ENCODE measurements at places on chromosomes 12 and 14.

GRCh38 chr12:121849665-121850064 is 9.0 kb downstream of the HPD start:
- DNase-seq: no peak

DNA sequence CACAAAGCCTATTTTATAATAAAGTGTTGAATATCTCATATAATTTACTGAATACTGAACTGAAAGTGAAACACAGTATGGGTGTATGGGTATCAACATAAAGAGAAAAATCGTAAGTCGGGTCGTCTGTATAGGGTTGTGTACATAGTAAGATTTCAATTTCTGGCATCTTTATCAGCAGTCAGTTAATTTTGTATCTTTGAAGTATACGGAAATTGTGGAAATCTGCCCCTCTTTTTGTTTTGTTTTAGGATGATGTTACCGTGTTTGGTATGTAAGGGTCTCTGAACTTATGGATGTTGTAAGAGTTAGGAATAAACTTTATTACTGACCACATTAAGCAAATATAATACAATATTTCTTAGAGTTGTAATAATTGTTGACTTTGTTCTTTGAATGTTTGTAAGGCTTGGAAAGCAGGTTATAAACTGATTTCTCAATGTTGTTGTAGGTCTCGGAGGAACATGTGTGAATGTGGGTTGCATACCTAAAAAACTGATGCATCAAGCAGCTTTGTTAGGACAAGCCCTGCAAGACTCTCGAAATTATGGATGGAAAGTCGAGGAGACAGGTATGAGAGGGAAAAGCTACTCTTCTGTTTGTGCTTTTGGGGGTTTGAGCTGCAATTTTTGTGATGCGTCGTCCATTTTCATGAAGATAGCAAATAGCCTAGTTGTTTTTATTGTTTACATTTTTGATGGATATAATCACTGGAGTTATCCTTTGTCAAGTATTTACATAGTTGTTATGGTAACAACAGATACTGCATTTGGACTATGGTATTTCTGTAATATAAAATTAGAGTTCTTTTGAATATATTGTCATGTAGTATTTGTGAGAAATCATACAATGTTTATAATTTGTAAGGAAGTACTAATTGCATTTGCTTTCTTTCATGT is 12.0 kb downstream of the EID3 start:
- no peak for DNase-seq

DNA sequence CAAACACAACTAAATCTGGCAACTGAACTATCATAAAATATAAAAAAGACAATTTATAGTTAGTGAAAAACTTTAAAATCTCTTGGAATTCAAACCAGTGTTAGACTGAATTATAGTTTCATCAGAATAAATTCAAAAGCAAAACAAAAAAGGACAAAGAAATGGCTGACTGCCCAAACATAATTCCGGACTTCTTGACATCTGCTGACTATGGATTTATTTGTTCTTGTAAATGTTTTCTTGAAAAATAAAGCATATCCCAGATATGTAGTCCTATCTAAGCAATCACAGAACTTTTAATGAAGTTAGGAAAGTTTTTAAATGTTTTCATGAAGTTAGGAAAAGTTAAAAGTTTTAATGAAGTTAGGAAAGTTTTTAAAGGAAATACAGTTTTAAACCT is 45.8 kb upstream of the CNTN1 start:
- DNase-seq: no peak

DNA sequence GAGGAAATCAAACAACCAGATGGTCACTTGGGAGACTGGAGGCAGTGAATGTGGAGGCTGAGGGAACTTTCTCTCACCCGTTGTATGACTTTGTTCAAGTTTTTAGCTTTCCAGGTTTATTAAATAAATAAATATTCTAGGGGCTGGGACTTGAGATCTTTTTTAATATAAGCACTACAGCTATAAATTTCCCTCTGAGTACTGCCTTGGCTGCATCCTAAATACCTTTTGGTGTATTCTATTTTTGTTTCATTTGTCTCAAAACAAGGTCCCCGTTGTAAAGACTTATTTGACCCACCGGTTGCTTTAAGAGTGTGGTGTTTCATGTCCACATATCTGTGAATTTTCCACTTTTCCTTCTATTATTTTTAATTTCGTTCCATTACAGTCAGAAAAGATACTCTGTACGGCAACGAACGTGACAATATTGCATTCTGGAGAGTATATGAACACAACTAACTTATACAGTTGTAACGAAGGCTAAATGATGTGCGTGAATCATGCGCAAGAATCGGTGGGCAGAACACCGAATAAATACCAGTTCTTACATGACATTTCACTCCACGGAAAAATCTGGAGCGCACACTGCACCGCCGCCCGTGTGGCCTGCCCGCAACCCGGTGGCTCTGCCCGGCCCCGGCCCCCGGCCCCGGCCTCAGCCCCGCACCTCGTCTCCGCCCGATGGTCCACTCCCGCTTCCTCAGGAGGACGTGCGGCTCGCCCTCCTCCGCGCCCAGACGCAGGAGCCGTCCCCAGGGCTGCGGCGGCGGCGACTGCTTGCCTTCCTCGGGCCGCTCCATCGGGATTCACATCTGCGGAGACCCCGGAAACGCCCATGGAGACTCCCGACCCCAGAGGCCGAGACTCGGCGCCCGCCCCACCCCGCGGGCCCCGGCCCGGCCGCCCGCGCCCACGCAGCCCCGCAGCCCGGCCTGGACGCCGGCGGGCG is 602 bp downstream of the CHFR start:
- DNase-seq: no peak

DNA sequence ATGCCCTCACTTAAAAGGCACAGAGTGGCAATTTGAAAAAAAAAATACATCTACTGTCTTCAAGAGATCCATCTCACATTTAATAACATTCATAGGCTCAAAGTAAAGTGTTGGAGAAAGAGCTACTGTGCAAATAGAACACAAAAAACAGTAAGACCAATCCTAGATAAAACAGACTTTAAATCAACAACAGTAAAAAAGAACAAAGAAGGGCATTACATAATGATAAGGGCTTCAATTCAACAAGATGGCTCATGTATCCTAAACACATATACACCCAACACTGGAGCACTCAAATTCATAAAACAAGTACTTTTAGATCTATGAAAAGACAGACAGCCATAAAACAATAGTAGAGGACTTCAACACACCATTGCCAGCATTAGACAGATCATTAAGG is 93.6 kb upstream of the PCED1B start:
- no peak for DNase-seq
